Activated CD8-positive, alpha-beta memory T cell treated with anti-CD3 and anti-CD28 coated beads, Interleukin-2, amount 10 ng/mL, durations not matched to agents 7 days and 5 days (primary cell): ENCODE measurements at places on chromosomes 13 and 19. TPM values are rescaled to one million over a fixed set of nuclear protein-coding genes. Genes with fewer than 3 reads are reported as not detected.

DNA sequence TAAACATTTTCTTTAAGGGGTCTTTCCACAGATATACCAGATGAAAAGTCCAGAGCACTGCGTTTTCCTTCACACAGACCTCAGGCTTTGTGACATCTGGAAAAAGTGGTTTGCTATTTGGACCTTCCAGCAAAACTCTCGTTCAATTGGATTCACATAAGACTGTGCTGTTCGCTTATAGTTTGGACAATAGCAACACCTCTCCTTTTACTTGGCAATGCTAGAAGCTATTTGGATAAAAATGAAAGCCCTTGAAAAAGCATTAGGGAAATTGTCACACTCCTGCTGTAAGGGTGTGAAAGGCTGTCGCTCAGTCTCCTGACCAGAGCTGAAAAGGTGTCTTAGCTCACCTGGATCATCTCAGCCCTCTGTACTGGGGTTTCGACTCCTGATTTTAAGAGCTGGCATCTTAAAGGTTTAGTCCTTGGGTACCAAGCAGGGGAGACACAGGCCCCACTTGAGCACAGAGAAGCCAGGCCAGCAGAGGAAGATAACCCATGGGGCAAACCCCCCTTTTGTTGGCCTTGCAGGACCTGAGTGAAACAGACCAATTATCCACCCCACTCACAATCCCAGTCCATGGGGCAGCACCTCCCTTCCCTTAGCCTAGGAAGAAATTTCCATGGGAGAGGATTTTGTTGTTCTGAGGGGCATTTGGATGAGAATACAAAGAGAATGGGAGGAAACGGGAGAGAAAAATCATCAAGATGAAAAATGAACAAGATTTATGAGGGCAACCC is 257.6 kb downstream of the DLEU7 start:
- no peak for DNase-seq

DNA sequence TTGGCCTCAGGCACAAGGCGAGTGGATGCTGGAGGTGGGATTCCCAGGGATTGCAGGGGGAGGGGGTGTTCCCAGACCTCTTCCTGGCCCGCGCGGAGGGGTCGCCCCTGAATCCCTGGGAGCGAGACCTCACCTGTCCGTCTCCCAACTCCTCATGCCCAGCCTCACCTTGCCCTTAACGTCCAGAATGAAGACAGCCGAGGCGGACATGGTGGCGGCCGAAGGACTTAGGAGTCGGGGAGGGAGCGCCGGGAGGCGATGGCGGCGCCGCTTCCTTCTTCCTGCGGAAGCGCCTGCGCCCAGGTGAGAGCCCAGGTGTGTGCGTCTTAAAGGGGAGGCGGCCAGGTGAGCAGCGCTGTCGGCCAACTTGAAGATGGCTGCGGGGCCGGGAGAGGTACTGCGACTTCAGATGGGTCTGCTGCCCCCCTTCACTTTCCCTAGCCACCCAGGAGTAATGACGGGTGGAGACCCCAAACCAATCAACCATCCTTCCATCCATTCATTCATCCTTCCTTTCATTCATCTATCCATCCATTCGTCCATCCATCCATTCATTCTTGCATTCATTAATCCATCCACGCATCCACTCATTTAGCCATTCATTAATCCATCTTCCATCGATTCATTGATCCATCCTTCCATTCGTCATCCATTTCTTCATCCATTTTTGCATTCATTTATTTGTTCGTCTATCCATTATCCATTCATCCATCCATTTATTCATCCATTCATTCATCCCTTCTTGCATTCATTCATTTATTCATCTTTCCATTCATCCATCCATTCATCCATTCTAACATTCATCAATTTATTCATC is at the start of gene AP1M2:
AP1M2 (minus strand) TSS at position 291 of the 817 bp plus-strand sequence; CDS start at position 210, 81 bp downstream.
- no peak for DNase-seq

The RPS16 gene
- 2,117 TPM for total RNA-seq

The EFNB2 gene
- total RNA-seq: not detected

The THAP8 gene
- total RNA-seq: 4.2 TPM

DNA sequence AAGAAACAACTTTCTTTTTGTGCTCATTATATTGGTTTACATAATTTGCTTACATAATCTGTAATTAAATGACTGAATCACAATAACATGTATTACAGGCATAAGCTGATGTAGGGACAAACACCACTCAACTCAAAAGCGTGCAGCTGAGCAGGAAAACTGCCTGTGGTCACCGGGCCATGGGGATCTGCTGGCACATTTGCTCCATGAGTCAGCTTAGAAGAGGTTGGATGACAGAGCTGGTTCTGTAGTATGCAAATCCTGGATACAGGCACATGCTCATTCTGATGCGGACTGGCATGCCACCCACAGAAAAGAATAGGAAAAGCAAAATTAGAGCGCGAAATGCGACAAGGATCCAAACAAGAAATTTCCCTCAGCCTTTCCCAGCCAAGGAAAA is 128.6 kb downstream of the USP12 start:
- DNase-seq: no peak

GRCh38 chr19:30315159-30315558 is 57.0 kb upstream of the ZNF536 start:
- no peak for DNase-seq

The KLK7 gene
- total RNA-seq: not detected

- no peak for DNase-seq
Measured at GRCh38 chr13:24624801-24625231, 55.4 kb upstream of the ATP12A start.
